ENCODE measurements at places on chromosomes 5 and 9.
A peak's percentile ranks its signal among the peaks of the same experiment; 100 is the strongest.

DNA sequence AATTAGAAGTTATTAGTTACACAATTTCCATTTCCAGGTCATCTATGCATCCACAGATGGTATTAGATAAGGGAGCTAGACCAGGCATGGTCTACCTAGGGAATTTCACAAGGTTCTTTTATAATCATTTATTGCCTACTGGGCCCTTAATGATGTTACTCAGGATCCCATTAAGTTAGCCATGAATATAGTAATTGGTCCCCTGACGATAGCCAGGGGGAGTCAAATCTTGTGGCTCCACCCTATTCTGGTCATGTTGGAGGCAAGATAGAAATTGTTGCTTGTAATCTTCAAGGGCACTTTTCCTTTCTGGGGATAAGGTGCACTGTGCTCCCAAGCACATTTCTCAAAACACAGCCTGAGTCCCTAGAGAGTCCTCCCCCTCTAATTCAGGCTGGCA, 14.1 kb upstream of the ELL2 start:
- no peak for DNase-seq

GRCh38 chr9:12916042-12916441, 141.2 kb downstream of the LURAP1L start:
- DNase-seq, result no peak

DNA sequence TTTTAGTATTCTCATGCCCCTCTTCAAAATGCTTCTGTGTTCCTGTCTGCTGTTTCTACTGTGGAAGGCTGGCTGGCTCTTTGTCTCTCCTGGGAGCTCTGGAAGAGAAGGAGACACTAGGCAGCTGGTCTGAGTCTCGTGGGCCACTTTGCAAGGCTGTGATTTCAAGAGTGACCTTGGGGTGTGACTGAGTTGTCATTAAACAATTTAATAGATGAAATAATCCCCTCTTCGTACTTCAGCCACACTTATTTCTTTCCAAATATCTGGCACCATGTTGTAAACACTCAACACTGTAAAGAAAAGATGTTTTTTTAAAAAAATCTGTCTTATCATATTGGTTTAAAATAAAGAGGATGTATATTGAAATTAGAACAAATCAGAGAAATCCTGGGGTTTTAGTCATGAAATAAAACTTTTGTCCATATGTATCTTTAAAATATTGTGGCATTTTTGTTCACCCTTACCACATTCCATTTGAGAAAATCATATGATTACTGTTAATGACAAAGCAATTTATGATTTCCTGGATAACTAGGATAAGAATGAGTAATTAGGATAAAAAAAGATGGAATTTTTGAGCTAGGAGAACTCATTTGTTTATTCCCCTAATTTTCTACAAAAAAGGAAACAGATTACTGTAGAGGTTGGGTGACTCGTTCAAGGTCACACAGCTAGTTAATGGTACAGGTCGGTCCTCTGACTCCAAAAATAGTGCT, 200.8 kb downstream of the MAT2B start:
- DNase-seq, result no peak

DNA sequence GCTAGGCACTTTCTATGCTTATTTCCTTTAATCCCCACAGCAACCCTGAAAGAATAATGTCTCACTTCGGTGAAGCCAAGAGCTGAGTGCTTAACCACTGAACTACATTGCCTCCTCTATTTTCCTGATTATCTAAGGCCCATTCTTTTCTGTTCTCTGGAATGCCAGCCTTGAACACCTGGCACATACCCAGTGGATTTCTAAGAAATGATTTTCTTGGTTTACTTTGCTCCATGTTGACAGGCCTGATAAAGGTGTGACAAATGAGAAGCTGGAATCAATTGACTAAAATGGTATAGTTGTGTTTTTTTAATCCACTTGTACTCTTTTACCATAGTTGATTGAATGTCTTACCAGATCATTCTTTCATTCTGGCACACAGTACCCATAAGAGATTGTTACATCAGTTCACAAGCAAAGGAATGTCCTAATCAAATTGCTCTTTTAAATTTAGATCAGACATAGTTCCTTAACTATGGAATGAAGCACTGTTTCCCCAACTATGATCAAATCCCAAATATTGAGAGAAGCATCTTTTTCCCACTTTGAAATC, 9.0 kb upstream of the ENC1 start:
- DNase-seq, result no peak

GRCh38 chr5:154486427-154486866, 8.4 kb upstream of the HAND1 start:
- no peak for DNase-seq

DNA sequence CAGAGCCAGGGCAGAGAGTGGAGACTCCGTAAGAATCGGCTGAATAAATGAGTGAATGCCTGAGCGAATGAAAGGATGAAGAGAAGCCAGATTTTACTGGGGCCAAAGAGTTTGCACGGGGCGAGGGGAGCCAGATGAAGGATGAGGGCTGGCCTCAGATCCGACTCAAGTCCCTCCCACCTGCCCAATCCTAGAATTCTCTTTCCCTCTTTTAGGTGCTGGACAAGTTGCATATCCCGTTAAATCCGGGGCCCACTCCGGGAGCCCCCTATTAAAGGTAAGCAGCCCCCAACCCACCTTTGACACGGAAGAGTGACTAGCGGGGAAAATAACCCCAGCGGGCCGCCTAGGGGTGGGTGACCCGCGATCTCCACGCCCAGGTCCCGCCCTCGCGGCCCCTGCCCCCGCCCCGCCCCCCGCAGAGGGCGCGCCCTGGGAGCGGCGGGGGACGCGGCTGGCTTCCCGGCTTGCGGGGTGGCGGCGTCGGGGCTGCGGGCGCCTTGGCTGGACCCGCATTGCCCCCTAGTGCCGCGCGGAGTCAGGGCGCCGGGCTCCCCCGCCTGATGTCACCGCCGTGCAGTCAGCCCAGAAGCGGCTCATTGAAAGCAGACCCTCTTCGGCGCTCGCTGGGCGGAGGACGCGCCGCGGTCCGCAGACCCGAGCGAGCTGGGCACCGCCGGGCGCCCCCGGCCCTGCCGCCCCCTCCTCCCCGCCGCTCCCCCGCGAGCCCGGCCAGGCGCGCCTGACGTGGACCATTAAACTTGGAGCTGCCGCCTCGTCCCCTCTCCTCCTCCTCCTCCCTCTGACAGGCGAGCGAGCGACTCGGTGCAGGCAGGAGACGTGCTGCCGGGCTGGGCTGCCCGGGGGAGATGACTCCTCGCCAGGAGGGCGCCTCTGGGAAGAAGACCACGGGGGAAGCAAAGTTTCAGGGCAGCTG, at the start of gene ADRA1B:
TSS of gene ADRA1B (plus strand) at position 579 of the 937 bp plus-strand sequence. CDS start 424 bp downstream, outside the sequence.
- DNase-seq, result no peak

GRCh38 chr9:135962696-135963307, 1.6 kb upstream of the UBAC1 start:
- DNase-seq, result no peak

DNA sequence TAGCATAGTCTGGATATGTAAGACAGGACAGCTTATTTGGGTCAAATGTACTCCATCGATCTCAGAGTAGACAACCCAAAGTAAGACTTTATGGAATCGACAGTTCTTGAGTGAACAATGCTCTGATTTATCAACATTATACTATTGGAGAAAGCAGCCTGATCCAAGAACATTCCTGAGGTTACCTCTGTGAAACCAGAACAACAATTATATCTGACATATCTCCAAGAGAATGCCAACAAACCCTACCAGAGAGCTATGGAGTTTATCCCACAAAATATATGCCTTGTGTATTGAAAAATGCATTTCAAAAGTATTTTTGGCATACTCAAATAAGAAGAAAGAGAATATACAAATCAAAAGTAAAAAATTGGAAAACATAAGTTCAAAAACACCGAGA, 1985.9 kb downstream of the EFNA5 start:
- DNase-seq, result no peak

DNA sequence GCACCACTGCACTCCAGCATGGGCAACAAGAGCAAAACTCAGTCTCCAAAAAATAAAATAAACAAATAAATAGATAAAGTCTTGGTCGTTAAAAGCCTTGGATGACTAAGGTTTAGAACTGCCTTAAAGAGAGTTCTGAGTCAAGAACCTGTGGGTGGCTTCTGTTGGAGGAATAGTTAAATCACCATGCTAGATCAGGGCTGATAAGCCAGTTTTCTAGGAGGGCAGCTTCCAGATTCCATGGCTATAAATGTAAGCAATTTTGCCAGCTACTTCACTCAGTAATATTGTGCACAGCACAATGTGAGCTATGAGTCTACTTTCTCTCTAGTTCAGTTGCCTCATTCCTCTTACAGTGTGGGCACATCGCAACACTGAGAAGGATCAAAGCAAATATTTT, 242.1 kb upstream of the NUDT12 start:
- no peak for DNase-seq

- no peak for DNase-seq
These were observed 140.7 kb upstream of the RANBP3L start for GRCh38 chr5:36442352-36442751.

- DNase-seq, result no peak
These were observed 3.6 kb upstream of the JADE2 start for GRCh38 chr5:134521841-134522240.

- no peak for DNase-seq
These were observed 112.9 kb downstream of the SH3TC2 start for GRCh38 chr5:148949841-148950470.

- DNase-seq, result no peak
These were observed 1.1 kb upstream of the DCANP1 start for GRCh38 chr5:135448071-135448739.

DNA sequence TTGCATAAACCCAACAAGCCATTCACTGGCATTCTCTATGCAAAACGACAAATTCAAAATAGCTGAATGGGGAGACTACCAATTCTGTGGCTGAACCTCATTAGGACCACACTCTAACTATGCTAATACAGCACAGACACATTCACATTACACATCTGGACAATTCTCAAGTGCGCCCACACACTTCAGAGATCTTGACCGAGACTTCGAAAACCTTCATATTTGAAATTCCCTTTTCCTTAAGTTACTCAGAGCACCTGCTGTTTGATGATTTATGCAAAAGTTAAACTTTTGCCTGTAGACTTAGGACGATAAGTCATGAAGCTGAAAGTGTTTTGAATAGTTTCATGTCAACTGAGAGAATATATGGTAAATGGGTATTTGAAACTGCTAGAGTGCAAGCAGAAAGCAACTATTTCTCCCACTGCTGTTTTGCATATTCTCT, 111.9 kb downstream of the FBN2 start:
- no peak for DNase-seq

DNA sequence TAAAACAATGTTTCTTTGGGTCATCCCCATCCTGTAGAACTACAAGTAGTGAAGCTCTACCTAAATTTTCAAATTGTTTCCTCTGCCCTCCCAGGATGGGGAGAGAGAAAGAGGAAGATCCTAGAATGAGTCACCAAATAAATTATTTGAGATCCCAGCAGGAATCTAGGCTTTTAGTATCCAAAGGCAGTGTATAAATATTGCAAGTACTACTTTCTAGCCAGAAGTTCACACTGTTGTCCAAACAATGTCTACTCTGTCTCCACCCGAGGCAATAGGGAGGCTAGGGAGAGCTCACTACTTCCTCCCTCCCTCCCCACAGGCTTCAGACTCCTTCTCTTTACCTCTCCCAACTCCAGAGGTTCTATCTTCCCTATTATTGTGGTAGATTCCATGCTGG, 362.8 kb downstream of the MRPS30 start:
- DNase-seq, result no peak

DNA sequence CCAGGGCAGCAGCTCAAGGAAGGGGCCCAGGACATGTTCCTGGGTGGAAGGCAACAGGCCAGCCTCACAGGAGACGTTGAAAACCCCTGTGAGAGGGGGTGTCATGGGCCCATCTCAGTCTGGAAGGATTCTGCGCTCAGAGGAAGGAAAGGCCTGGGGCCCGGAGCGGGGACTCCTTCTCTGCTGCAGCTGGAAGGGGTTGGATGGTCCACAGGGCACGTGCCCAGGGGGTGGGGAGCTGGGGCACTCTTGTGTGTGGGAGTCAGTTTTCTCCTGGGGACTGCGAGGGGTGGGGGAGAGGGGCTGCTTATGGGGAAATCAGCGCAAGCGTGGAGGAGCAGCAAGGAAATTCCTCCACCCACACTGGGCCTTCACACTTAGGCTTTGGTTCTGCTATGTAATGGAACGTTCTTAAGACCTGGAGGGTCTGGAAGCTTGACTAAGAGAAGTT, 2.9 kb upstream of the LPCAT1 start:
- no peak for DNase-seq

DNA sequence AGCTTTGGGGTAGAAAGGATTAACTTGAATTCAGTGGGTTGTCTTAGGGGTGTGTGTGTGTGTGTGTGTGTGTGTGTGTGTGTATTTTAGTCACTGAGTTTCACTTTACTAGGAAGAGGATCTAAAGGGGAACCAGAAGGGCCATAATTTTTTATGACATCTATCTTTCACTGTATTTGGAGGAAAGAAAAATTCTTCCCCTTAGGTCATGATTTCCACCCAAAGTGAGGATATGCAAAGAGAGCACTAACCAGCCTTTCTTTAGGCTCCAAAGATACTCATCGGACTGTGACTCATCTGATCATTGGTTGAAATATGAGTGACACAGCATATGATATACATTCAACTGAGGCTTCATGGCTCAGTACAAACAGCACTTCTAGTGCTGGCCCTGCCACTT, 75.2 kb upstream of the RASGRF2 start:
- no peak for DNase-seq

DNA sequence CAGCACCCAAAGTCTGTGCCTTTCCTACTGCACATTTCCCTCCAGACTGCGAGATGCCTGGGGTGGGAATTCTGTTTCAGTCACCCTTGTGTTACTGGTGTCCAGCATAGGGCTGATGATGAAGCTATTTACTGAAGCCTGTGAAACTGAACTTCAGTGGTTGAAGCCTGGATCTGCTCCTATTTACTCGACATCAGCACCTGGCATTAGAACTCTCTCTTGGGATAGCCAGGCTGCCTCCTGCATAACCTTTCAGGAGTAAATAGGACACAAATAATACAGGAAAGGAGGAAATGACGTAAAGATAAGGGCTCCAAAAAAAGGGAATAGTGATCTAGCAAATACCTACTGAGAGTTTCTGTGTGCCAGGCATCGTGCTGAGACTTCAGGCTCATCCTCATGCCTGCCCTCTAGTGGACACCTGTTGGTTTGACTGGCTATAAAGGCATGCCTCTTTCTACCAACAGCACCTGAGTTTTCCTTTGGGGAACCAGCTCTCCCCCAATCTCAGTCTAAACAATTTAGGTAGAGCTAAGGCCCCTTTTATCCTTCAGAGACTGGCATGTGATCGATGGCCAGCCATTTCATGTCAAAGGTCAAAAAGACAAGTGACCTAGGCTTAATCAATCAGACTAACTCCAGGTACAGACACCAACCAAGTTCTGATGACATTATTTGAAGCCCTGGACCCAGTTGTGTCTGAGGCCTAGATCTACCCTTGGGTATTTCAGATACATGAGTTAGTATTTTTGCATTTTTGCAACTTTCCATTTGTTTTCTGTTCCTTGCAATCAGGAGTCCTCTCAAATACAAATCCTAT, 192.1 kb upstream of the TRIM32 start:
- no peak for DNase-seq

- no peak for DNase-seq
These were observed 12.6 kb upstream of the TNIP1 start for GRCh38 chr5:151093476-151093889.

- DNase-seq, result no peak
These were observed 125.8 kb downstream of the MYO10 start for GRCh38 chr5:16810208-16810854.

- peak; percentile 73 for DNase-seq
These were observed at the start of gene CDC42SE2 for GRCh38 chr5:131263648-131264450. Gene CDC42SE2 (plus strand): TSS chr5:131264053. CDS start chr5:131359494, 95,441 bp downstream.
